ENCODE measurements at places on chromosomes 3 and 15. TPM values are rescaled to one million over a fixed set of nuclear protein-coding genes. Genes with fewer than 3 reads are reported as not detected.

- peaks cover 26% of the 10 kb centered on the region for H3K4me1 ChIP-seq
- H3K4me3 ChIP-seq: no peak overlapping the region
- no peaks in the 10 kb centered on the region for H3K27me3 ChIP-seq
- no peaks in the 10 kb centered on the region for H3K36me3 ChIP-seq
Observed at GRCh38 chr3:186471771-186472170, 72.4 kb downstream of the CRYGS start.

Gene CD96
- 1.5 TPM for total RNA-seq

DNA sequence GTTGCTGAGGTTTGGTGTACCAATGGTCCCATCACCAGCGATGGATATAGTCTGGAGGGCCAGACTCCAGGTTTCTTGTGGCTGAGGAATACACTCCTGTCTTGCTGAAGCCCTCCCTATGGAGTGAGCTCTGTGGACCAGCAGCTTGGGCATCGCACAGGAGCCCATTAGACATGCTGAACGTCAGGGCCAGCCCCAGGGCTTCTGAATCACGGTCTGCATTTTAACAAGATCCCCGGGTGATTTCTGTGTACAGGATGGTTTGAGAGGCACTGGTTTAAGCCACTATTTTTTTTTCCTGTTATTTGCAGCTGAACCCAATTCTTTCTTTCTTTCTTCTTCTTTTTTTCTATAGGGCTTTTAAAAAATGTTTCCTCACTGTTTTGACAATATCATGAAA is 69.5 kb upstream of the XCR1 start:
- no peaks in the 10 kb centered on the region for H3K36me3 ChIP-seq
- H3K27me3 ChIP-seq: no peaks in the 10 kb centered on the region
- no peak overlapping the region for H3K4me3 ChIP-seq
- peak overlapping the region; percentile 66 for H3K27ac ChIP-seq
- no peak for DNase-seq
- peaks cover 6% of the 10 kb centered on the region for H3K4me1 ChIP-seq

GRCh38 chr3:136938334-136938733 is 19.4 kb upstream of the IL20RB start:
- no peak overlapping the region for H3K4me3 ChIP-seq
- no peak overlapping the region for H3K27ac ChIP-seq
- H3K36me3 ChIP-seq: no peaks in the 10 kb centered on the region
- H3K4me1 ChIP-seq: peaks cover 66% of the 10 kb centered on the region

DNA sequence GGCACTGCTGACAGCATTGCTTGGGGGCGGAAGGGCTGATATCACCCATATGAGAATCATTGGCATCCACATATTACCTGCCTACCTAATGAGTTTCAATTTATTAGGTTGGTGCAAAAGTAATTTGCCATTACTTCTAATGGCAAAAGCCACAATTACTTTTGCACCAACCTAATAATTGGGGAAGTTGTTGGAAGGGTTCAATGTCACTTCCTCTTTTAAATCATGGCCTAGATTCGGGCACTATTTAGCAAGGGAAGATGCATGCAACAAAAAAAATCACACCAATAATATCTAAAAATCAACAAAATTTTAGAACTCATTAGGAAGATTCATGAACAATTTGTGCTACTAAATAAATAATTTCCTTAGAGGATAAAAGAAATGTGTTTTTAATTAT is 56.0 kb upstream of the AGTR1 start:
- no peak overlapping the region for H3K4me3 ChIP-seq
- no peaks in the 10 kb centered on the region for H3K4me1 ChIP-seq
- H3K27me3 ChIP-seq: no peaks in the 10 kb centered on the region
- no peak for DNase-seq
- no peak overlapping the region for H3K27ac ChIP-seq

GRCh38 chr15:62803856-62804400 is 238.6 kb upstream of the TPM1 start:
- H3K4me3 ChIP-seq: no peak overlapping the region
- DNase-seq: no peak
- no peaks in the 10 kb centered on the region for H3K27me3 ChIP-seq
- peaks cover 42% of the 10 kb centered on the region for H3K36me3 ChIP-seq
- H3K27ac ChIP-seq: no peak overlapping the region

DNA sequence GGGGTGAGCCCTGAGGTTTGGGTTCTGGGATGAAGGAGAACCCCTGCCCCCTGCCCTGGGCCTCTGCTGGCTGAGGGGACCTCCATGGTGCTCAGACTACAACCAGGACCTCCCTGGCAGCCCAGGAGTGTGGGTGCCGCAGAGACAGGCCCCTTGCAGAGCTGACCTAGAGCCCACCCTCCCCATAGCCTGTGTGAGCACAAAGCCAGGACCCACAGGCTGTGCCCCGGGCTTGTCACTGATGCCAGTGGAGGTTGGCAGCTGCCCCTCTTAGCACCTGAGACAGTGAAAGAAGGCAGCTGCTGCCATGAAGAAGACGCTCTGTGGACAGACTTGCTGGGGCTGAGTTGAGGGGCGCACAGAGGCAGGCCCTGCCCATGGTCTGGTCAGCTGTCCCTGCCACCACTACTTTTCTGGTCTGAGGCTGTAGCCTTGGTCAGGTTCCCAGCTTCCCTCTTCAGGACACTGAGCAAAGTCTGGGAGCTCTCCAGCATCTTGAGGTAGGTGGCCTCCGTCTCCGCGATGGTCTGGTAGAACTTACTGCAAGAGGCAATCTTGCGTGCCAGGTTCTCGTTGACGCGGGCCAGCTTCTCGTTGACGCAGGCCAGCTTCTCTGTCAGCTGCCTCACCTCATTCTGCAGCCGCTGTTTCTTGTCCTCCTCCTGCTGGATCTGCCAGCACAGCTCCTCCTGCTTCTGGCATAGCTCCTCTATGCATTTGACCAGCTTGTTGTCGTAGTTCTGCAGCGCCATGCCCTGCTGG is 23.0 kb downstream of the USP4 start:
- peak; percentile 92 for DNase-seq
- peaks cover 6% of the 10 kb centered on the region for H3K4me1 ChIP-seq
- H3K4me3 ChIP-seq: no peak overlapping the region
- no peak overlapping the region for H3K27ac ChIP-seq

Gene KLHL40
- total RNA-seq: not detected

DNA sequence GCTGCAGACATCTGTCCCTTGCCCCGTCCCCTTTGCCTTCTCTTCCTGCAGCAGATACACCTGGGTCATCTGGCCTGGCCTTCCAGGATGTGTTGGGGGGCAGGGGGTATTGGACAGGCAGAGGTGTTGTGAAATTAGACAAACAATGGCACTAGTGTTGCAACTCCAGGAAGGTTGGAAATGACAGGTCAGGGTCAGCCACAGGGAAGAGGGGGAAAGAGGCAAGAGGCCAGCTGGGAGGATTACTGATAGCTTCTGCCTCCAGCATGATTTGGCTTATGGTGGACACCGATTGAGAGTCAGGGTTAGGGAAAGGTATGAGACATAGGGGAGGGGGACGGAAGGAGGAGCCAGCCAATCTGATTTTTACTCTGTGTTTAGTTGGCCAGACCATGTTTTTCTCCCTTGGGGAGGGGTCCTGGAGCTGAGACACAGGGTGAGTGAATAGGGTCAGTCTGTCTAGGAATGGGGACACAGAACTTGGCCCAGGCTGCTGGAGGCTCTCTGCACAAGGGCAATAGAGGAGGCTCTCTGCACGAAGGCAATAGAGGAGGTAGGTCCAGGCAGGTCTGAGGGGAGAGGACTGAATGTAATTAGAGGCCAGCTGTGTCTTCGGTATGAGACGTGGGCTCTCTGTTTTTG is 3.4 kb upstream of the ATP2B2 start:
- no peak overlapping the region for H3K4me3 ChIP-seq
- H3K27me3 ChIP-seq: peaks cover 13% of the 10 kb centered on the region
- H3K4me1 ChIP-seq: peaks cover 17% of the 10 kb centered on the region

DNA sequence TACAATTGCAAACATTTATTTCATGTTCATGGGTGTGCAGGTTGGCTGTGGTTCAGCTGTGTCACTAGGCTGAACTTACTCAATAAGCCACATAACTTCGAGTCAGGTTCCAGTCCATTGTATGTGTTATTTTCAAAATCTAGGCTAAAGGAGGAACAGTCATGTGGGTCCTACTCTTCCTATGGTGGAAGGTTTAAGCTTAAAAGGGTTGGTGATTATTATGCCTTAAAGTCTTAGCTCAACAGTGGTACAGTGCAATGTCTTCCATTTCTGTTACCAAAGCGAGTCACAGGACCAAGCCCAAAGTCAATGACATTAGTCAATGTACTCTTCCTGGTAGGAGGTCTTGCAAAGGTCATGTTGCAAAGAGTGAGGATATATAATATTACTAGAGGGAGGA is 78.2 kb downstream of the ATG7 start:
- no peaks in the 10 kb centered on the region for H3K4me1 ChIP-seq
- H3K36me3 ChIP-seq: peaks cover 8% of the 10 kb centered on the region
- H3K4me3 ChIP-seq: no peak overlapping the region
- no peak for DNase-seq
- H3K27ac ChIP-seq: no peak overlapping the region
- no peaks in the 10 kb centered on the region for H3K27me3 ChIP-seq

DNA sequence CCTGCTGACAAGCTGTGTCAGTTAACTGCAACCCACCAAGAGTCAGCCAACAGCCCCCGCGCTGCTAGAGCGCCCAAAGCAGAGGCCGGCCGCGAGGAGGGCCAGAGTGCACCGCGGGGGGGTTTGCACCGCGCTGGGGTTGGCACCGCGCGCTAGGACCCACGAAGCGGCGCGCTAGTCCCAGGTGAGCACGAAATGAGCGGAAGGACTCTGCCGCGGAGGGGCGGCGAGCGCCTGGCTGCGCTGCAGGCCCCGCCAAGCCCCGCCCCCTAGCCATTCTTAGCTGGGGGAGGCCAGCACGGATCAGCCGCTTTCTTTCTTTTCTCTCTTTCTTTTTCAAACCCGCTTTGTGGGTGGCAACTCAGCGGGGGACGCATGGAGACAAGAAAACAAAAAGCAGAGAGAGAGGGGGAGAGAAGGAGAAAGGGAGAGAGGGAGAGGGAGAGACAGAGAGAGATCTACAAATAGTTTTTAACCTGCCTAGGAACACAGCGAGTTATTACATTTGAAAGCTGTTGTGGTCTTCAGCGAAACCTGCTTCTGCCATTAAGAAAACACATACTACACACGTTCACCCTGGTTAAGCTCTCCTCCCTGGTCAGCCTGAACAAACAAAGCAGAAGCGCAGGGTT is 6.9 kb upstream of the FOXB1 start:
- no peaks in the 10 kb centered on the region for H3K36me3 ChIP-seq
- H3K27me3 ChIP-seq: peaks cover 100% of the 10 kb centered on the region
- H3K4me3 ChIP-seq: peak overlapping the region; percentile 11
- peaks cover 8% of the 10 kb centered on the region for H3K4me1 ChIP-seq
- no peak for DNase-seq
- H3K27ac ChIP-seq: no peak overlapping the region

DNA sequence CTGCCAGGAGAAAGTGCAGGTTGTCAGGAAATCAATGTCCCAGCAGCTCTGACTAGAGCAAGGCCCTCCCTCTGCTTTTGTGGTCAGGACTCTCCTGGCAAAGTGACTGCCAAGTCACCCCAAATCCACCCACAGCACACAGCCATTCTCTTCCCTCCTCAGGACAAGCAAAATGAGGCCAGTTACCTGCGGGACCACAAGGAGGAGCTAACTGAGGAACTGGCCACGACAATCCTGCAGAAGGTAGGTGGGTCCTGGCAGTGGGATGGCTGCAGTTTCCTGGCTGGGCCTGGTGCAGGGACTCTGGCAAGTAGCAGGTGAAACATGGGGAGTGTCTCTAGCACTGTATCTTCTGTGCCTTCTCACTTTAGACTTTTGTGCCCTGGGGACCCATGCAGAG is 142.5 kb upstream of the EIF1B start:
- no peak for DNase-seq
- no peaks in the 10 kb centered on the region for H3K4me1 ChIP-seq
- H3K36me3 ChIP-seq: no peaks in the 10 kb centered on the region
- no peaks in the 10 kb centered on the region for H3K27me3 ChIP-seq
- no peak overlapping the region for H3K4me3 ChIP-seq

GRCh38 chr3:122979211-122979610 is 48.4 kb downstream of the SEMA5B start:
- no peaks in the 10 kb centered on the region for H3K27me3 ChIP-seq
- H3K36me3 ChIP-seq: no peaks in the 10 kb centered on the region
- no peak overlapping the region for H3K27ac ChIP-seq
- no peak overlapping the region for H3K4me3 ChIP-seq
- peaks cover 41% of the 10 kb centered on the region for H3K4me1 ChIP-seq

- DNase-seq: no peak
- H3K27me3 ChIP-seq: peaks cover 3% of the 10 kb centered on the region
- H3K36me3 ChIP-seq: no peaks in the 10 kb centered on the region
- no peak overlapping the region for H3K27ac ChIP-seq
- H3K4me1 ChIP-seq: peaks cover 10% of the 10 kb centered on the region
- H3K4me3 ChIP-seq: no peak overlapping the region
Observed at GRCh38 chr3:49790626-49791411, 4.5 kb upstream of the IP6K1 start.

GRCh38 chr3:195259154-195259474 is 11.8 kb downstream of the XXYLT1 start:
- H3K36me3 ChIP-seq: no peaks in the 10 kb centered on the region
- peaks cover 32% of the 10 kb centered on the region for H3K4me1 ChIP-seq
- peak overlapping the region; percentile 73 for H3K4me3 ChIP-seq
- no peaks in the 10 kb centered on the region for H3K27me3 ChIP-seq
- H3K27ac ChIP-seq: peak overlapping the region; percentile 91

GRCh38 chr3:81695302-81695701 is 66.1 kb downstream of the GBE1 start:
- H3K27ac ChIP-seq: no peak overlapping the region
- no peak for DNase-seq
- H3K36me3 ChIP-seq: peaks cover 7% of the 10 kb centered on the region
- H3K27me3 ChIP-seq: no peaks in the 10 kb centered on the region

Gene ZNF502
- 5.8 TPM for total RNA-seq

Gene SLC4A7
- total RNA-seq: 20.3 TPM

Gene UBAP1L
- total RNA-seq: 1.2 TPM

DNA sequence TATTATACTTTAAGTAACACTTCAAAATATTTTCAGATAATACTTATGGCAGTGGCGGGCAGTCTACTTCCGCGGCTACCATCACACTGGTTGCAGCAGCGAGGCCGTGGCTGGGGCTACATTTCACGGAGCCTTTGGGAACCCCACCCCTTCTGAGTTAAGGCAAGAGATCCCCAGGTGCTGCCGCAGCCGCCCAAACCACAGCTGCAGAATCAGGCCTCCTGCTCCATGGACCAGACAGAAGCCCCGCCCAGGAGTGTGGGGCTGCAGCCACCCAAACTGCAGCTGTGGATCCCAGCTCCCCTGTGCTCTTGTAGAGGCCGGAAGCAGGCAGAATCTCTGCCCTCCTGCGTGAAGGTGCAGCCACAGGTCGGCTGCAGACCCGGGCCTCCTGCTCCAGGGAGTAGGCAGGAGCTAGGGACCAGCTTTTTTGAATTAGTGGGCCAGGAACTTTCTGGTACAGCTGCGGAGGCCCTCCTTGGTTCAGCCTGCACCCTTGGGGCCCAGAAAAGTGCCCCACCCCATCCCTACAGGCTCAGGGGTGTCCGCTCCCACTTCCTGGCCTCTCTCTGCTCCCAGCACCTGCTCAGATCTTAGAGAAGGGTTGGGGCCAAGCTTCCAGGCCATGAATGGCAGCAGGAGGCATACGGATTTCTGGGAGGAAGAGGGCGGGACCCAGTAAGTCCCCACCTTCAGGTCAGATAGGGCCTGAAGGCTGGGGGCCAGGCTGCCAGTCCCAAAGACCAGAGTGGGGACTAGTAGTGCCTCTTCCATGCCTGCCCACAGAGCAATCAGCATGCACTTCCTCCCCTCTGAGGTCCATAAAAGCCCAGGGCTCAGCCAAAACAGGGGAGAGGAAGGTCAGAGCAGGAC is 1188.8 kb upstream of the CADM2 start:
- H3K27me3 ChIP-seq: no peaks in the 10 kb centered on the region
- no peaks in the 10 kb centered on the region for H3K36me3 ChIP-seq
- H3K4me3 ChIP-seq: no peak overlapping the region

GRCh38 chr3:59856934-59857460 is 807.2 kb upstream of the CFAP20DC start:
- no peaks in the 10 kb centered on the region for H3K4me1 ChIP-seq
- no peaks in the 10 kb centered on the region for H3K36me3 ChIP-seq
- no peaks in the 10 kb centered on the region for H3K27me3 ChIP-seq
- no peak overlapping the region for H3K4me3 ChIP-seq
- H3K27ac ChIP-seq: no peak overlapping the region

Gene NCK1
- 36.0 TPM for total RNA-seq

Data from esophagus muscularis mucosa (tissue), 4 donors.